ENCODE measurements at places on chromosomes 6 and 20. TPM values are rescaled to one million over a fixed set of nuclear protein-coding genes. Genes with fewer than 3 reads are reported as not detected.

The RIPPLY2 gene
- under 0.01 TPM for total RNA-seq

The TRIM38 gene
- 21.7 TPM for total RNA-seq

The GGTLC1 gene
- total RNA-seq: not detected

The TFAP2D gene
- total RNA-seq: not detected

The RBPJL gene
- not detected for total RNA-seq

The OR2H1 gene
- not detected for total RNA-seq

The PROCR gene
- 60.6 TPM for total RNA-seq

The AGER gene
- 0.78 TPM for total RNA-seq

The NRN1 gene
- 142 TPM for total RNA-seq

The DNAH8 gene
- total RNA-seq: under 0.01 TPM

The LPIN3 gene
- 11.5 TPM for total RNA-seq

The F13A1 gene
- 0.54 TPM for total RNA-seq

The SIRPB2 gene
- not detected for total RNA-seq

The GINS1 gene
- total RNA-seq: 8.3 TPM

The CST2 gene
- not detected for total RNA-seq

The C6orf118 gene
- total RNA-seq: not detected

The UCKL1 gene
- 11.8 TPM for total RNA-seq

The ETV7 gene
- total RNA-seq: 6.7 TPM

The PTGIS gene
- 42.8 TPM for total RNA-seq

The ULBP2 gene
- total RNA-seq: 4.2 TPM

The PTCHD4 gene
- total RNA-seq: 0.54 TPM

The NKAIN4 gene
- total RNA-seq: not detected

The TBC1D22B gene
- total RNA-seq: 5.9 TPM

The RBBP8NL gene
- not detected for total RNA-seq

The NFATC2 gene
- 1.1 TPM for total RNA-seq

The PRSS16 gene
- not detected for total RNA-seq

The OOEP gene
- 0.43 TPM for total RNA-seq

The UST gene
- total RNA-seq: 24.7 TPM

The SLC17A2 gene
- total RNA-seq: not detected

The FHL5 gene
- total RNA-seq: not detected

The LPA gene
- total RNA-seq: not detected

The C20orf144 gene
- total RNA-seq: not detected

The CRISP1 gene
- not detected for total RNA-seq

The KATNA1 gene
- 35.8 TPM for total RNA-seq

The SLC22A23 gene
- total RNA-seq: 8.8 TPM

The PDYN gene
- total RNA-seq: not detected

The IBTK gene
- 81.0 TPM for total RNA-seq

The CCN6 gene
- total RNA-seq: 36.8 TPM

The TGM3 gene
- total RNA-seq: 0.39 TPM

The RAMACL gene
- 7.5 TPM for total RNA-seq

The TRIM31 gene
- total RNA-seq: not detected

The NNAT gene
- 0.13 TPM for total RNA-seq

The MATN4 gene
- not detected for total RNA-seq

The BPIFB4 gene
- total RNA-seq: not detected

The GSTA1 gene
- 0.26 TPM for total RNA-seq

The L3MBTL1 gene
- 9.0 TPM for total RNA-seq

The PGC gene
- not detected for total RNA-seq

The CRISP2 gene
- not detected for total RNA-seq

The RUNX2 gene
- 0.91 TPM for total RNA-seq

The SPATA25 gene
- 0.76 TPM for total RNA-seq

The SLC17A1 gene
- not detected for total RNA-seq

The ESR1 gene
- total RNA-seq: 3.4 TPM

The BMP6 gene
- total RNA-seq: 4.2 TPM

Measured in articular chondrocyte of knee joint (primary cell).